Stomach (tissue), 19 donors: ENCODE measurements at places on chromosomes 1 and 21.

DNA sequence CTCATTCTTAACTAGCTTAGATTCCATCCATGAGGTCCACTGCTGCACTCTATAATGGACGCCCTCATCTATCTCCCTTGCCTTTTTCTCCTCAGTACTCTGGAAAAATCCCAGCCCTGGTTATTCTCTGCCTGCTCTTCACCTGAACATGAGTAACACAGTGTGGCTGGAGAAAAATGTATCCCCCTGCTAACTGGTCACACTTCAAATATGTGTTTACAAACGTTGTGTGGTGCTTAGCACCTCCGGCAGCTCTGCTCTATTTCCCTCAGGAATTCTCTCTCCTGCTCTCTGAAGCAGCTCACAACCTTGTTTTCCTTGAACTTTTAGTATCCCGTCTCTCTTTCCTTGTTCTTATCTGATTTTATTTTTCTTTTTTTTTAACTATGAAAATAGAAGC, 4.1 kb downstream of the SCCPDH start:
- DNase-seq = no peak

GRCh38 chr1:90405726-90406125, 311.4 kb downstream of the BARHL2 start:
- no peak for DNase-seq

DNA sequence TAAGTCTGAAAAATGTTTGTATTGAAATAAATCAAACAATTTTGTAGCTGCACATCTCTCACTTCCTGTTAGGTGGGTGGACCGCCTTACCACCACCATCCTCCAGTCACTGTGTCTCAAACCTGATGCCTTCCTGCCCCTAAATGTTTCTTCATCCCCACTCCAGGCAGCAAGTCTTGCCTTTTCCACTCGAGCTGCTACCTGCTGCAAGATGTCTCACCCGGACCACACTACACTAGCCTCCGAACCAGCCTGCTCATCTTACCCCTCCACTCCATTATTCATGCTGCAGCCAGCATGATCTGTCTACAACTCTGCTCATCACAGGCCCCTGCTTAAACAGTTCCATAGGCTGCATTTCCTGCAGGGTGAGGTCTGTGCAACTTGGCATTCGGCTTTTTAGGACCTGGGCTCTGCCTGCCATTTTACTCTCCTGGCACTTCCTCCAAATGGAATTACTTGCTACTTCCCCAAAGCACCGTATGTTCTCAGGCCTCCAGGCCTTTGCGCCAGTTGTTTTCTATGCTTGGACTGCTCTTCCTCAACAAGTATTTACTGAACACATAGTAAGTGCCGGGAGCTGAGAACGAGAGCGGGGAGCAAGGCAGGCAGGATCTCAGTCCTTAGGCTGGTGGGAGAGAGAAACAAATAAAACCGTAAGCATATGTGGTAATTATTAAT, 5.2 kb upstream of the SF3A3 start:
- no peak for DNase-seq

- no peak for DNase-seq
These were observed 57.2 kb downstream of the LEPR start for GRCh38 chr1:65477414-65478378.

- DNase-seq = peak; percentile 85
These were observed 47.6 kb downstream of the ARHGEF16 start for GRCh38 chr1:3501856-3502640.

- DNase-seq = no peak
These were observed 41.1 kb downstream of the NKAIN1 start for GRCh38 chr1:31198600-31198999.
